ENCODE measurements at places on chromosomes 3 and 15.

DNA sequence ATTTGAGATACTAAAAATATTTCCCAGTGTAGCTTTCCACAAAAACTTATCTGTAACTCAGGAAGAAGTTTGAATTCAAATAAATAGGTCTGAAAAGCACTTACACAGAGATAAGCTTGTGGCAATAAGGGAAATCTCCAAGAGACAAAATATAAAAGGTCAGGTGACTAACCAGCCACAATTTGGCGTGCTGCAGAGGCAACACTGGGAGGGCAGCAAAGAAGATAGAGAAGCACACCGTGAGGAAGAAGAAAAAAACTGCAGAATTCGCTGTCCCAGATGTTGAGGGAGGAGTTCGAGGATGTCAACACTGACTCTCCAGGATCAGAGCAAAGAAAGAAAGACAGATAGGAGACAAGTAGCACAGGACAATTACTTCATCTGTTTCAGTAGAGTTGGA is 204.4 kb downstream of the FMN1 start:
- no peak for DNase-seq

DNA sequence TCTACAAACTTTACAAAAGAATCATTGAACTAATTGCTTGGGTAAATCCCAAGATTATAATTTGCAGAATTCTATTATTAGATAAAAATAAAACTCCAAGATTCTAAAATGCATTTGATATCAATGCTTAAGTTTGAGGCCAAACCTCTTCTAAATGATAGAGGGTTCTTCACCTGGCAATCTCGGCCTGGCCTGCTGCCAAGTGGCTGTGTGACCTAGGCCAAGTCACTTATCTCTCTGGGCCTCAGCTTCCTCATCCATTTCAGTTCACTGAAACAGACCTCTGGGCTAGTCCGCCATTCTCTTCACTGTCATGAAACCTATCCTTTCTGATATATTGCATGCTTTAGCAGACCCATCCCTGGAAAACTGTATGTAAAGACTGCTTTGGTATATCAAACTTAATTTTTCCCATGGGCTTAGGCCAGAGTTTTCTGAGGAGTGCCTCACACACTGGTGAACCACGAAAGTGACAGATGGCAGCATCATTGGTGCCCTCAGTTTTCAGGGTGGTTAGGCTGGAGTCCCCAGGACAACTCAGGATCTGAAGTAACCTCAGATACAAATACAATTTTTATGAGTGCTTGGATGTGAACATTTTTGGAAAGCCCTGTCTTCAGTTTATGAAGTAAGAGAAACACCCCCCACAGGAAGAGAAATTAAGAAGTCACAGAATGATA is 21.8 kb downstream of the NUDT16 start:
- DNase-seq = no peak

DNA sequence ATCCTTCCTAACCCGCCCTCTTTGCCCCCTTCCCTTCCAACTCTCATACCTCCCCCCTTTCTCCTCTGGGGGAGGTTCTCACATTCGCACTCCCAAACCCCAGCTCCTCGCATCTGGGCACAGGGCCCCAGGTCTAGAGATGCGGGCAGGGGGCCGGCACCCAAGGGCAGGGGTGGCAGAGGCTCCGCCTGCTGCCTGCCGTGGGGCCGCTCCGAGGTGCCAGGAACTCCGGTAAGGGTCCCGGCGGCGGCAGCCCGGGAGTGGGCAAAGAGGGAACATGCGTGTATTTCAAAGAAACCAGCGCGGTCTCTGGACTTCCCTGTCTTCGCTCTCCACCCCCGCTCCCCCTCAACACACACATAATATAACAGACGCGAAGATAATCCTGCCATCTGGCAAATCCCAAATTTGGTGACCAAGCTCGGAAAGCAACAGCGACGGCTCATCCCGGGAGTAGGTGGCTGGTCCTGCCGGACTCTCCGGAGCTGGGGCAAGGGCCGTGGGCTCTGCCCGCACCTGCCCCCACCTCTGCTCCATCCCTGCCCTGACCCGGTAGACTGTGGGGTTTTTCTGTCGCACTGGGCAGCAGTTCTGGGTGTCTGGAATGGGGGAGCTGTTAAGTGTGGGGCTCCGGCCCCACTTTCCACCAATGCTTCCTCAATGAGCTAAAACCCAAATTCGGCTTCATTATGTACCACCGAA is 31.0 kb downstream of the NR2F2 start:
- DNase-seq = no peak

- no peak for DNase-seq
Measured at GRCh38 chr3:194562986-194563385, 70.2 kb downstream of the TMEM44 start.

- DNase-seq = no peak
Measured at GRCh38 chr15:88142121-88142520, 114.4 kb downstream of the NTRK3 start.

GRCh38 chr15:77096541-77096940 is 25.6 kb upstream of the TSPAN3 start:
- no peak for DNase-seq

GRCh38 chr3:31364188-31364587 is 168.5 kb upstream of the STT3B start:
- DNase-seq = no peak

DNA sequence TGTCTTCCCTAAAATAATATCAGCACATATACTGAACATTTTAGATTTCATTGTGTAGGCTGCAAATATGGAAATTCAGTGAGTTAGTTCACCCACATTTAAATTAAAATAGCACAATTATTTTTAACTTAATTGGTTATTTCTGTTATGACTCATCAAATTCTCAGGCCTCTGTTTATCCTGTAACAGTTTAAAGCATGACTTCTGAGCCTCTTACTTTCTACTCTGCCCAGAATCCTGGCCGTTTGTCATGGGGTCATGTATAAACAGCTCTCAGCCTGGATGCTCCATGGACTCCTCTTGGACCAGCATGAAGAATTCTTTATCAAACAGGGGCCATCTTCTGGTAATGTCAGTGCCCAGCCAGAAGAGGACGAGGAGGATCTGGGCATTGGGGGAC is 12.2 kb downstream of the TUBGCP4 start:
- no peak for DNase-seq

GRCh38 chr3:165751637-165752036 is 85.6 kb downstream of the BCHE start:
- no peak for DNase-seq

- peak; percentile 66 for DNase-seq
Measured at GRCh38 chr3:150384296-150385212, 23.5 kb upstream of the TSC22D2 start.

DNA sequence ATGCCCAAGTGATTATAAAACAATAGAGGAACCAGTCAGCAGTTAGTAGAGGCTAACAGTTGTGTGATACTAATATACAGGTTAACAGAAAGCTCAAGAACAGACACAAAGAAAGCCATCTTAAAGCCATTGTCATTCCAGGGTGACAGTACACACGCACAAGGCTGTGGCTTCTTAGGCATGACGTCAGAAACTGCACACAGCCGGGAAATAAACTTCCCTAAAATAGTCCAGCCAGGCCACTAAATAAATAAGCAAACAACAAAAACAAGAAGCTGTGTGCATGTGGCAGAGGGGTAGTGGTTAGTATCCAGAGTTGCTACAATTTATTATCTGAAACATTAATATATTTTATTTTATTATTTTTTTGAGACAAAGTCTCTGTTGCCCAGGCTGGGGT is 49.8 kb downstream of the PPCDC start:
- no peak for DNase-seq

GRCh38 chr15:37124331-37124730 is 24.0 kb upstream of the MEIS2 start:
- no peak for DNase-seq

- peak; percentile 84 for DNase-seq
Measured at GRCh38 chr3:25648107-25648535, 16.6 kb downstream of the TOP2B start.

DNA sequence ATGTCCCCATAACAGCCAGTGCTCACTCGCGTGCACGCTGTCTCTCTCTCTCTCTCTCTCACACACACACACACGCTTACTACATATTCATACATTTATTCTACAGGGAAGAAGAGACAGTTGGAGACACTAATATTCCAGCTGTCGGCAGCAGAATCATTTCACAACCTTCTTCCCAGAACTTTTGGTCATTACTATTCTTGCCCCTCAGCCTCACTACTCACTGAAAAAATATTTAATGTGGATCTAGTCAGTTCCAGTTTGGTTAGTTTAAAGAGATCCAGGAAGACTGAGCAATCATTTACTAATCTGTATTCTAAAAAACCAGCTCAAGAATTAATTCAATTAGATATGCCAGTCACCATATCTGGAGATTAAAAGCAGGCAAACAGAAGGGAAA is 394.9 kb downstream of the PTPRG start:
- no peak for DNase-seq

DNA sequence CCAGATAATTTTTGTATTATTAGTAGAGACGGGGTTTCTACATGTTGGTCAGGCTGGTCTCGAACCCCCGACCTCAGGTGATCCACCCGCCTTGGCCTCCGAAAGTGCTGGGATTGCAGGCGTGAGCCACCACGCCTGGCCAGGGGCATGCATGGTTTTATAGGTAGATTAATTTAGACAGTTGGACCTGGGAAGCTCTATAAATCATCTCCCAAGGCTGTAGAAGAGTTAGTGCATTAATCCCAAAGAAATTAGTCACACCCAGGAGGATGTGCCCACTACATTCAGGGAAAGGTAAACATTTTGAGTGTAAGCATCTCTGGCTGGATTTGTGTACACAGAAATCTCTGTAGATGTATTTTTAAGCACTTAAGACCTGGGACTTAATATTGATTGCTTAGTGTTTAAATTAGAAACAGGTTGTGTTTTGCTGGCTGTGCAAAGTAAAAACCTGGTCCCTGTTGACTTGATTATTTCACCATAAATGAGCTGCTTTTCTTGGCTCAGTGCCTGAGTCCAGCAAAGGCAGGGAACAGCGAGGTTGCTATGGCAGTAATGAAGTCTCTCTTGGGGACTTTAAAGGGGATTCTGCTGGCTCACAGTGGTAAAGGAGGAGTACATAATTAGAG is 19.2 kb downstream of the EXOSC7 start:
- no peak for DNase-seq

DNA sequence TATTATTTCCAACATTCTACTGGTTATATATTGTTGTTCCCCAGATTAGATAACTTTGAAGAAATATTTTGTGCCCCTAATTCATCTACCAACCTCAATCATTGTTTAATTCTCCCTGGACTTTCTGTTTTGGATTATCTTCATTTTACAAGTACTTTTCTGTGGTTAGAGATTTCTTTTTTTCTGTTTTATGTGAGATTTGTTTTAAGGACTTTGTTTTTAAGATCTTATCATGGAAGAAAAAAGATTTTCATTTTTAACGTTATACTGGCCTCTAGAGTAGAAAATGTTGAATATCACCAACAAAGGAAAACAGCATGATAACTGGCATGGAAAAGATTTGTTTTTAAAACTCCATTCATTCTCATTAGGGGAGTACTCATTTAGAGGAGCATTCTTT is 210.9 kb upstream of the KCNMB2 start:
- no peak for DNase-seq

GRCh38 chr3:33181229-33181628 is 37.4 kb downstream of the SUSD5 start:
- no peak for DNase-seq

- no peak for DNase-seq
Measured at GRCh38 chr3:126452213-126452612, 23.5 kb downstream of the ZXDC start.

DNA sequence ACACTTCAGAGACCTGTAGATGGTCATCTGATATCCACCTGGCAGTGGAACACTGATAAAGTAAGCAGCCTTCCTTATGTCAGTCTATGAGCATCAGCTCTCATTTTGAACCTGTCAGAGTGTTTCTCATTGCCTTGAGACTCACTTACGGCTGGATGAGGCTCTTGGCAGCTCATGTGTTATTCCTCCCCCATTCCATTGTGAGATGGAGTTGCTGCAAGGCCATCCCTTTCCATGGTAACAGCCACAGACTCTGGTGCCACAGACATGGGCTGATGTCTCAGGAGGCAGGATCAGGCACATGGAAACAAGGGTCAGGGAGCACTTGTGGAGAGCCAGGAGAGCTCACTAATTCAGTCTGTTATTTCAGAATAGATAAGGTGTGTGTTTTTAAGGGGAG is 11.9 kb downstream of the KCNAB1 start:
- no peak for DNase-seq

GRCh38 chr15:39692356-39693327 is 90.0 kb downstream of the FSIP1 start:
- DNase-seq = no peak

DNA sequence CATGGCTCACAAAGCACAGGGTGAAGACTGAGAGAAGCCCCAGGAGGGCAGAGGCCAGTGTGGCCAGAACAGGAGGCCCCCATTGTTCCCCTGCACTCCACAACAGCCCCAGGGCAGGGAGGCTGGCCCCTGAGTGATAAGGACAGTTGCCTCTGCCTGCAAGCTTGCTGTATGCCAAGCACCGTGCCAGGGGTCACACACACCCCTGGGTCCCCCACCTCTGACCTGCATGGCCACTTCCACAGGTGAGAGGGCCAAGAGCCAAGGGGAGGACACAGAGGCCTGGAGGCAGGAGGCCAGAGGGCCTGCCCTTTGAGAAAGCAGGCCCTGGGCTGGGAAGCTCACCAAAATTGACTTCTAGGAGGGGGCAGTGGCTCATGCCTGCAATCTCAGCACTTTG is 23.7 kb downstream of the ATRIP start:
- DNase-seq = no peak

DNA sequence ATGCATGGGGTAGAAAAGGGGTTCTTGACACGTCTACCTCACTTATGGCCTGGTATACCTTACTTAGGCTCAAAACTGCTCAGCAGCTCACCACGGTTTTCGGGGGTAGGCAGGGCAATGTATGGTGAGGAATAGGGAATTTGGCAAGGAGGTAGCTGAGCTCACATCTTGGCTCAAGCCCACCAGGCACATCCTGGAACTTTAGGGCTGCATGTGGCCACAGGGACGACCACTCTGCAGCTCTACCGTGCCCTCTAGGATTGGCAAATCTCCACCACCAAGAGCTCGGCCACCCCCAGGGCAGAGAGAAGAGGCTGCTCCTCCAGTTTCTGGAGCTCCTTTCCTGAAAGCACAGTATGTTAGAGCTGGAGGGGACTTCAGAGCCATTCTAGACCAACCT is 69.7 kb downstream of the MRPL46 start:
- no peak for DNase-seq

DNA sequence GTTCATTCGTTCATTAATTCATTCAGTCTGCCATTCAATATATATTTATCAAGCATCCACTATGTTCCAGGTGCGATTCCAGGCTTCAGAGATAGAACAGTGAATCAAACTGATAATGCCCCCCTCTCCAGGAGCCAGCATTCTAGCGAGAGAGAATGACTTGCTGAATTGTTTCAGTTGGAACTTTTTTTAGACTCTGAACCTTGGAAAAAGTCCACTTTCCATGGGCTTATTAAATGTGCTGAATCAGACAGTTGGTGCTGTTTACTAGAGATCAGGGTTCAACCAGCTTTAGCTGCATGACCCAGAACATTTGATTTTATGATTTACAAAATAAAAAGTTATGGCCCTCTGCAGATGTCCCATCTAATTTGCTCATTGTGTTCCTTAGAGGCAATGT is 213.2 kb downstream of the THSD4 start:
- no peak for DNase-seq

- DNase-seq = no peak
Measured at GRCh38 chr3:139460076-139460475, 16.2 kb downstream of the RBP2 start.

- no peak for DNase-seq
Measured at GRCh38 chr3:120693439-120694171, 11.6 kb upstream of the HGD start.

GRCh38 chr3:14505001-14505802 is 34.9 kb downstream of the GRIP2 start:
- DNase-seq = no peak

- DNase-seq = no peak
Measured at GRCh38 chr3:136734382-136735070, 17.7 kb downstream of the STAG1 start.

- DNase-seq = no peak
Measured at GRCh38 chr15:35211240-35211902, 126.3 kb upstream of the NANOGP8 start.

Measured in thymus (tissue), 14 donors.